Mesenteric fat pad (tissue), 1 donor: ENCODE measurements at places on chromosomes 1 and 21. TPM values are rescaled to one million over a fixed set of nuclear protein-coding genes. Genes with fewer than 3 reads are reported as not detected.

The RHD gene
- total RNA-seq = not detected

The SHE gene
- total RNA-seq = 33.1 TPM

The AMPD1 gene
- not detected for total RNA-seq

The LGR6 gene
- total RNA-seq = 0.35 TPM

The KANK4 gene
- total RNA-seq = 2.7 TPM

The IFT25 gene
- total RNA-seq = 17.2 TPM

The KMO gene
- 3.2 TPM for total RNA-seq

The PRAMEF7 gene
- total RNA-seq = not detected

The OR2AK2 gene
- not detected for total RNA-seq

The STYXL2 gene
- 0.42 TPM for total RNA-seq

The SGIP1 gene
- 4.2 TPM for total RNA-seq

The CHI3L1 gene
- total RNA-seq = 346 TPM

The RFX5 gene
- total RNA-seq = 29.2 TPM

The SH2D2A gene
- 4.7 TPM for total RNA-seq

The GDAP2 gene
- 31.5 TPM for total RNA-seq

The OR10J1 gene
- not detected for total RNA-seq

The SPRR2B gene
- not detected for total RNA-seq

The LIPI gene
- not detected for total RNA-seq

The EFCAB7 gene
- total RNA-seq = 3.4 TPM

The OR2W3 gene
- not detected for total RNA-seq

The EPHA8 gene
- not detected for total RNA-seq

The PRKACB gene
- 38.1 TPM for total RNA-seq

The PTPRF gene
- 270 TPM for total RNA-seq

The RNU1-3 gene
- 6,165 TPM for total RNA-seq

The TTC22 gene
- not detected for total RNA-seq

The OR2L13 gene
- total RNA-seq = not detected

The ETV3L gene
- total RNA-seq = not detected

The MYBPH gene
- total RNA-seq = 0.22 TPM

The SLC45A3 gene
- 2.0 TPM for total RNA-seq

The CSF3R gene
- 82.0 TPM for total RNA-seq
